ENCODE measurements at places on chromosomes 1 and 21.

- DNase-seq = no peak
Measured at GRCh38 chr1:39142401-39143060, 62.0 kb upstream of the MACF1 start.

- DNase-seq = no peak
Measured at GRCh38 chr1:27136236-27136551, 18.7 kb downstream of the SLC9A1 start.

GRCh38 chr1:173042806-173043205, 7.9 kb downstream of the TNFSF18 start:
- DNase-seq = no peak

GRCh38 chr1:63350320-63350719, 17.1 kb upstream of the ALG6 start:
- no peak for DNase-seq

- DNase-seq = no peak
Measured at GRCh38 chr1:29964718-29965533, 728.6 kb downstream of the PTPRU start.

DNA sequence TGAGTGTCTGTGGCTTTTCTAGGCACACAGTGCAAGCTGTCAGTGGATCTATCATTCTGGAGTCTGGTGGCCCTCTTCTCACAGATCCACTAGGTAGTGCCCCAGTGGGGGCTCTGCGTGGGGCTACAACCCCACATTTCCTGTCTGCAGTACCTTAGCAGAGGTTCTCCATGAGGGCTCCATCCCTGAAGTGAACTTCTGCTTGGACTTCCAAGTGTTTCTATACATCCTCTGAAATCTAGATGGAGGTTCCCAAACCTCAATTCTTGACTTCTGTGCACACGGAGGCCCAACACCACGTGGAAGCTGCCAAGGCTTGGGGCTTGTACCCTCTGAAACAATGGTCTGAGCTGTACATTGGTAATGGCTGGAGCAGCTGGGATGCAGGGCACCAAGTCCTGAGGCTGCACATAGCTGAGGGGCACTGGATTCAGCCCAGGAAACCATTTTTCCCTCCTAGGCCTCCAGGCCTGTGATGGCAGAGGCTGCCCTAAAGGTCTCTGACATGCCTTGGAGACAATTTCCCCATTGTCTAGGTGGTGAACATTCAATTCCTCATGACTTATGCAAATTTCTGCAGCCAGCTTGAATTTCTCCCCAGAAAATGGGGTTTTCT, 29.2 kb upstream of the TSNAX start:
- no peak for DNase-seq

- DNase-seq = no peak
Measured at GRCh38 chr1:58005212-58005611, 541.3 kb downstream of the OMA1 start.

- DNase-seq = peak; percentile 33
Measured at GRCh38 chr1:85502625-85503083, 37.7 kb upstream of the DDAH1 start.

DNA sequence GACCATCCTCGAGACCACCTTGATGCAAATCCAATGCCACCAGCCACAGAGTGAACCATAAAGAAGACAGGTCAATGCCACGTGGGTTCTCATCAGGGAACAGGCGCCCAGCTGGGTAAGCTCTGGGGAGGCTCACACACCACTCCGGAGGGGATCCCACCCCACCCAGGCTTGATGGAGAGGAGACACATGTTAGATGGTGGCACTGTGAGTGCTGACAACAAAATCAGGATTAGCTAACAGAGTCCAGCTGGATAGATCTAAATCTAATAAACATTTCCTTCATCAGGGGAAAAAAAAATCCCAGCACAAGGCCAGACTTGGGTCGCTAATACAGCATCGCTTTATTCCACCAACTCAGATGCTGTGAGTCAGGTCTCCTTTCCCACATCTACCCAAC, 132.2 kb upstream of the TNR start:
- DNase-seq = no peak

- no peak for DNase-seq
Measured at GRCh38 chr1:169092399-169092798, 14.1 kb upstream of the ATP1B1 start.

DNA sequence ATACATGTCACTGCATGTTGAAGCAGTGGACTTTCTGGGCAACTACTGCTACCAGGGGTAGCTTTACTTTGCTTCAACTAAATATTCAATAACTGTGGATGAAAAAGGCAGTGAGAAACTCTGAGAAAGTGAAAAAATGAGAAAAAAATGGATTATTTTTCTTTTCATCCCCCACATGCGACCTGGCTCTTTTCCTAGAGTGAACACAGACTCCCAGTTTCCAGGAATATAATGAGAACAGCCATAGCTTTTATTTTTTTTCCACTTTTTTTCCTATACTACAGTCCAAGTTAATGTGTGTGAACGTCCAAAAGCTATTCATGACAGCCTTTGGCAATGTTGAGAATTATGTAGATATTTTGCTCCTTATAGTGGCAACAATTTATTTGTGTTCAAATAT, 230.4 kb downstream of the DNM3 start:
- no peak for DNase-seq

GRCh38 chr1:61287734-61288133, 205.4 kb downstream of the NFIA start:
- no peak for DNase-seq

DNA sequence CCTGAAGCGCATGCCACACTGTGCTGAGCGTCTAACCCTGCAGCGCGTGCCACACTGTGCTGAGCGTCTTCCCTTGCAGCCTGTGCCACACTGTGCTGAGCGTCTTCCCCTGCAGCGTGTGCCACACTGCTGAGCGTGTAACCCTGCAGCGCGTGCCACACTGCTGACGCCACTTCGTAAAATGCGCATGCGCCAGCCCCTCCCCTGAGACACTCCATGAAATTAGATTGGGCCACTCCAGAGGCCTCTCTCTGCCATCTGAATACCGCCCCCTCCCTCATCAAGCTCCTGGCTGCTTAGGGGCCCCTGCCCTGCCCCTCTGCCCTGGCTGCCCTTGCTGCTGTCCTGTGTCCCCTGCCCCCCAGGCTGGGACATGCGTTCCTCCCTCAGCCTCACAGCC, 84.8 kb downstream of the POFUT2 start:
- no peak for DNase-seq

GRCh38 chr1:116477429-116477828, 93.4 kb downstream of the CD58 start:
- DNase-seq = no peak
